Fibroblast of lung (primary cell): ENCODE measurements at places on chromosomes 7 and 10. TPM values are rescaled to one million over a fixed set of nuclear protein-coding genes. Genes with fewer than 3 reads are reported as not detected.

The AKR1C4 gene
- not detected in 2 replicates for total RNA-seq

The CDC14C gene
- under 0.01 and 0.17 TPM in 2 replicates for total RNA-seq

The FGFR2 gene
- total RNA-seq, result under 0.01 and 0.17 TPM in 2 replicates

The AOC1 gene
- total RNA-seq, result not detected in 2 replicates

The EDRF1 gene
- total RNA-seq, result 21.6 and 25.3 TPM in 2 replicates

The TAS2R3 gene
- 1.3 and 2.8 TPM in 2 replicates for total RNA-seq

The LRRC4 gene
- 0.26 and 0.33 TPM in 2 replicates for total RNA-seq

The SPDYE1 gene
- under 0.01 TPM in 1 of 2 replicates, not detected in the other for total RNA-seq

The PAX2 gene
- under 0.01 TPM in 1 of 2 replicates, not detected in the other for total RNA-seq

The VWA2 gene
- total RNA-seq, result under 0.01 and 0.17 TPM in 2 replicates

The OR2A7 gene
- total RNA-seq, result 0.26 and 0.50 TPM in 2 replicates

The C10orf53 gene
- not detected in 2 replicates for total RNA-seq

The HOXA1 gene
- 0.50 and 0.51 TPM in 2 replicates for total RNA-seq

The MMP21 gene
- total RNA-seq, result 0.17 and 0.26 TPM in 2 replicates

The BTBD16 gene
- total RNA-seq, result not detected in 2 replicates

The HOXA4 gene
- 0.33 and 0.51 TPM in 2 replicates for total RNA-seq

The ZNF282 gene
- 16.7 and 23.1 TPM in 2 replicates for total RNA-seq

The GPNMB gene
- total RNA-seq, result 177 and 182 TPM in 2 replicates

The C10orf67 gene
- total RNA-seq, result under 0.01 TPM in 2 replicates

The CD36 gene
- 41.0 and 93.5 TPM in 2 replicates for total RNA-seq

The SLC39A12 gene
- total RNA-seq, result not detected in 2 replicates
